ENCODE measurements at places on chromosomes 6 and 20.

- H3K27me3 ChIP-seq = no peaks in the 10 kb centered on the region
- H3K4me1 ChIP-seq = no peaks in the 10 kb centered on the region
- no peak overlapping the region for H3K27ac ChIP-seq
Observed at GRCh38 chr6:35078896-35079295, 62.2 kb downstream of the TCP11 start.

GRCh38 chr6:100160930-100161329 lies 166.9 kb upstream of the MCHR2 start:
- H3K4me3 ChIP-seq = no peak overlapping the region
- H3K27me3 ChIP-seq = no peaks in the 10 kb centered on the region

GRCh38 chr6:25659633-25660368 lies 7.8 kb downstream of the SCGN start:
- no peak overlapping the region for H3K4me3 ChIP-seq
- H3K36me3 ChIP-seq = no peaks in the 10 kb centered on the region
- no peak overlapping the region for H3K27ac ChIP-seq
- no peaks in the 10 kb centered on the region for H3K27me3 ChIP-seq
- no peaks in the 10 kb centered on the region for H3K4me1 ChIP-seq

DNA sequence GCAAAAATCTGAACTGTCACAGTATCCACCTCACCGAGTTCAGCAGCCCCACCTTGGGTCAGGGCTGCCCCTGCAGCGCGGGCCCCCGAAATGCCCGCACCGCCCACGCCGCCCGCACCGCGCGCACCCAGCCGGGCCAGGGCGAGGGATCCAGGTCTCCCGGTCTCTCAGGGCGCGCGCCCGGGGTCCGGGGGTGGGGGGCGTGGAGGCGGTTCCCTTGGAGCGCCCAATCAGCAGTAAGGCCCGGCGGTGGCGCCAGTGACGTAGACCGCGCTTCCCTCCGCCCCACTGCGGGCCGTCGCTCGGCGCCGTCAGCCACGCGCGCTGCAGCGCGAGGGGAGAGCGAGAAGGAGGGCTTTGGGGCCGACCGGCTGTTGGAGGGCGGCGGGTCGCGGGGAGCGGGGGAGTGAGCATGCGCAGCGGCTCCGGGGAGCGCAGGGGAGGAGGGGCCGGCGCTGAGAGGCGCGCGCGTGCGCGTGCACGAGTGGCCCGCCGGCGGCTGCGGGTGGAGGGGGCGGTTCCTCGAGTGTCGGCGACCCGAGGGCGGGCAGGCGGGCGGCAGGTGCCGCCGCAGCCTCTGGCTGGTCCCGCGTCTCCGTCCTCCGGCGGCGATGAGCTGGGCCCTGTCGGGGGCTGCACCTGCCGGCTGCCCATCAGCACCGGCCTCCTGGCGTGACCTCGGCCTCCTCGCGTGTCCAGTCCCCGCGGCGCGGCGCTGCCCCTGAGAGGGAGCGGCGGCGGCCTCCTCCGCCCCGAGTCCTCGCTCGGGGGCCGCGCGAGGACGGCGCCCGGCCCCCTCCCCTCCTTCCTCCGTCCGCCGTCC lies at the start of gene TMEM170B:
TSS of gene TMEM170B (plus strand) at position 521 of the 823 bp plus-strand sequence. CDS start 529 bp downstream, outside the sequence.
- DNase-seq = peak; percentile 95
- H3K27ac ChIP-seq = peak within 1 kb of the TSS; percentile 86
- H3K27me3 ChIP-seq = no peaks in the 10 kb centered on the region
- H3K4me3 ChIP-seq = peak within 1 kb of the TSS; percentile 92
- H3K4me1 ChIP-seq = peaks cover 6% of the 10 kb centered on the region

DNA sequence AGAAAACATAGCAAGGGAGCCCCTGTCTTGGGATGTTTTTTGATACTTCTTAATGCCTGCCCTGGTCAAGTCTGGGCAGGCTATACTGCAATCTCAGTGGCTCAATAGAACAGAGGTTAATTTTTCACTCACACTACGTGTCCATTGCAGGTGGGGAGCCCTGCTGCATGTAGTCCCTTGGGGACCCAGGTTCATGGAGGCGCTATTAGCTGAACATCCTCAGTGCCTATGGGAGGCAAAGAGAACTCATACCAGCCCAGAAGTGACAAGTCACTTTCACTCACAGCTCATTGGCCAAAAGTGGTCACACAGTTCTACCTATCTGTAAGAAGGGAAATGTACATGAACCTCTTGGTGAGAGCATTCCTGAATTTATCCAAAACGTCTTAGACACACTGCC lies 23.2 kb downstream of the CGA start:
- H3K4me3 ChIP-seq = no peak overlapping the region
- DNase-seq = no peak
- H3K27ac ChIP-seq = no peak overlapping the region
- no peaks in the 10 kb centered on the region for H3K27me3 ChIP-seq
- H3K4me1 ChIP-seq = no peaks in the 10 kb centered on the region

- H3K27me3 ChIP-seq = no peaks in the 10 kb centered on the region
- no peaks in the 10 kb centered on the region for H3K4me1 ChIP-seq
- DNase-seq = no peak
Observed at GRCh38 chr20:20143646-20144045, 91.3 kb downstream of the CFAP61 start.

DNA sequence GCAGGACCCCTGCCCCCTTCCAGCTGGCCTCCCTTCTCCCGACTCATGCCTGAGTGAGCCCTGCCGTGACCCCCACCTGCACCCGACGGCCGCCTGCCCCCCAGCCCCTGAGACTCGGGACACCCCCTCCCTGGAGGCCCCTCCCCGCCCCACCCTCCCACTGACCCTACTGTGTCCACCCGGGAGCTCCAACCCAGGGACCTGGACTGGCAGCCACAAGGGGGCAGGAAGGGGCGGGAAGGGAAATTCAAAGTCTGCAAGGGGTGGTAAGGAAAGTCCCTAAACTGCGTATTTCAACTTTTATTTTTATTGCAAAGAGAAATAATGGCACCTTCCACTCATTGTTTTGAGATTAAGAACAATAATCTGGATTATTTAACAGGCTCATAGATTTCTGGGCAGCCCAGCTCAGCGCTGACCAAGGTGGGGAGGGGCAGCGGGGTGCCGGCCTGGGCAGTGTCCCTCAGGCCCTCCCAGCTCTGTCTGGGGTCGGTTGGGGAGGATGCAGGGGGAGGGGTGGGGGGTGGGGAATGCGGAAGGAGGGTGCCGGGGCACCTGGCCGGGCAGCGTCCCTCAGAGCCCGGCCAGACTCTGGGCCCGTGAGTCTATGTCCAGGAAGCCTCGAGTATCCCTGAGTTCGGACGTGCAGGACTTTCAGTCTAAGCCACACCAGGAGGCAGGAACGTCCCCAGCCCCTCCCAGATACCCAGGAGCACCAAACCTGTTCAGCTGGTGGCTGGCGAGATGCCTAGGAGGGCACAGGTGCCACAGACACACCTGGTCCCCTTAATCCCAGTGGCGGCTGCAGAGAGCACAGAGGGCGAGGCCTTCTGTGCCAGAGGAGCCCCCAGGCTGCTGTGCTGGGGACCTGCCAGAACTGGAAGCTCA lies 1.3 kb upstream of the PTK6 start:
- H3K4me3 ChIP-seq = no peak overlapping the region
- H3K27me3 ChIP-seq = no peaks in the 10 kb centered on the region
- no peak for DNase-seq

DNA sequence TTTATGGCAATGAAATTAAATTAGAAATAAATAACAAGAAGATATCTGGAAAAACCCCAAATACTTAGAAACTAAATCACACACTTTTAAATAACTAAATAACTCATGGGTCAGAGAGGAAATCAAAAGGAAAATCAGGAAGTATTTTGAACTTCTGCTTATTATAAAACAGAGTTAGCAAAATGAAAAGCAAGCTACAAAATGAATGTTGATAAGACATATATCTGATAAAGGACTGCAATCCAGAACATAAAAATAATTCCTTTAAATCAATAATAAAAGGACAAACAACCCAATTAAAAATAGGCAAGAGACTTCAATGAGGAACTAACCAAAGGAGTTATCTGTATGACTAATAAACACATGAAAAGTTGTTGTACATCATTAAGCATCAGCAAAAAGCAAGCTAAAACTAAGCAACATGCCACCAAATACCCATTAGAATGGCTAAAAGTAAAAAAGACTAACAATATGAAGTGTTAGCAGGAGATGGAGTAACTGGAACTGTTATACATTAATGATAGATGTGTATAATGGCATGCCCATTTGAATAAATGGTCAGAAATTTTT lies 38.9 kb upstream of the STMND1 start:
- no peaks in the 10 kb centered on the region for H3K4me1 ChIP-seq
- no peaks in the 10 kb centered on the region for H3K27me3 ChIP-seq
- H3K36me3 ChIP-seq = no peaks in the 10 kb centered on the region
- no peak overlapping the region for H3K27ac ChIP-seq
- no peak for DNase-seq

GRCh38 chr6:4603291-4603690 lies 172.9 kb upstream of the CDYL start:
- H3K4me3 ChIP-seq = no peak overlapping the region
- no peaks in the 10 kb centered on the region for H3K27me3 ChIP-seq
- H3K27ac ChIP-seq = no peak overlapping the region
- H3K36me3 ChIP-seq = no peaks in the 10 kb centered on the region

DNA sequence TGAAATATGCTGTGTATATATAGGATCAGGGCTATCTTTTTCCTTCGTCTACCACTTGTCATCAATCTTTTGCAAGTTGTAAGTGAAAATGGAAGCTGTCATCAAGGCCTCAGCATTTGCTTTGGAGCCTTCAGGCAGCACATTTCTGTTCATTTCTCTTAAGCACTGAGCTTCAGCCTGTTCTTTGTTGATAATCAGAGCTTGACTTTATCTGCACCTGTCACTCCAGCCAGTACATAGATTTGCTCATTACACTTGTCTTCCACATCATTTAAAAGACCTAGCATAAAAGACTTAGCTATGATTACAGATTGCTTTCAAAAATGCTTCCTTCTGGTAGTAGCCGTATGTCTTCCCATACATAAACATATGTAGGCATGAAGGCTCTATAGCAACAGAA lies 189.8 kb upstream of the GRIK2 start:
- no peak for DNase-seq
- H3K27me3 ChIP-seq = no peaks in the 10 kb centered on the region
- no peak overlapping the region for H3K4me3 ChIP-seq

DNA sequence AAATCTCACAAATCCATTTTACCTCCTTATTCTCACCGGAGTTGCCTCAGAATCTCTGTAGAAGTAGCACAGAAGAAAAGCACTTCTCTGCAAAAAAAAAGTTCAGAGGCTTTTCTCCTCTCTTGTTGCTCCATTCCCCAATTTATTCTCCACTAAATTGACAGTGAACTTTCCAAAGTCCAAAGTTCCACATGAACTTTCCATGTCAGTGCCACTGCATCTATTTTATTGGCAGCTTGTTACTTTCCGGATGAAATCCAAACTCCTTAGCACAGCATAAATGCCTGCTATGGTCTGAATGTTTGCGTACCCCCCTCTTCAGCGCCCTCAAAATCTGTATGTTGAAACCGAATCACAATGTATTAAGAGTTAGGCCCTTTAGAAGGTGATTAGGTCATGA lies 77.0 kb upstream of the MAP7 start:
- H3K27ac ChIP-seq = no peak overlapping the region
- no peaks in the 10 kb centered on the region for H3K4me1 ChIP-seq
- no peak overlapping the region for H3K4me3 ChIP-seq
- H3K36me3 ChIP-seq = no peaks in the 10 kb centered on the region
- no peak for DNase-seq
- H3K27me3 ChIP-seq = no peaks in the 10 kb centered on the region

DNA sequence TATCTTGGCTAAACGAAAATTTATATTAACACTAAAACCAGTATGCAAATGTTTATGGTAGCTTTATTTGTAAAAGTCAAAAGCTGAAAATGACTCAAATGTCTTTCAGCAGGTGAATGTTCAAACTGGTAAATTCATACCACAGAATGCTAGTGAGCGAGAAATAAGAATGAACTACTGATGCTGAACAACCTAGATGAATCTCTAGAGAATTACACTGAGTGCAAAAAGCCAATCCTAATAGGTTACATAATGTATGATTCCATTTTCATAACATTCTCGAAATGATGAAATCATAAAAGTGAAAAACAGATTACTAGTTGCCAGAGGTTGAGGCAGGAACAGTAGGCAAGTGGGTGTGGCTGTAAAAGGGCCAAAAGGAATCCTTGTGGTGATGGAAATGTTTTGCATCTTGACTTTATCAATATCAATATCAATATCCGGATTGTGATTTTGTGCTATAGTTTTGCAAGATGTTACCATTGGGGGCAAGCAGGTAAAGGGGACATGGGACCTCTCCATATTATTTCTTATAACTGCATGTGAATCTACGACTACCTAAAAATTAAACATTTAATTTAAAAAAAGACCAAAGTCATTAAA lies 26.1 kb downstream of the ZNF311 start:
- H3K27ac ChIP-seq = no peak overlapping the region
- no peaks in the 10 kb centered on the region for H3K4me1 ChIP-seq
- H3K4me3 ChIP-seq = no peak overlapping the region
- H3K27me3 ChIP-seq = no peaks in the 10 kb centered on the region
- DNase-seq = no peak

- H3K4me3 ChIP-seq = no peak overlapping the region
- H3K27me3 ChIP-seq = no peaks in the 10 kb centered on the region
- no peak overlapping the region for H3K27ac ChIP-seq
- no peaks in the 10 kb centered on the region for H3K36me3 ChIP-seq
Observed at GRCh38 chr6:160253292-160253691, 5.3 kb downstream of the SLC22A2 start.

DNA sequence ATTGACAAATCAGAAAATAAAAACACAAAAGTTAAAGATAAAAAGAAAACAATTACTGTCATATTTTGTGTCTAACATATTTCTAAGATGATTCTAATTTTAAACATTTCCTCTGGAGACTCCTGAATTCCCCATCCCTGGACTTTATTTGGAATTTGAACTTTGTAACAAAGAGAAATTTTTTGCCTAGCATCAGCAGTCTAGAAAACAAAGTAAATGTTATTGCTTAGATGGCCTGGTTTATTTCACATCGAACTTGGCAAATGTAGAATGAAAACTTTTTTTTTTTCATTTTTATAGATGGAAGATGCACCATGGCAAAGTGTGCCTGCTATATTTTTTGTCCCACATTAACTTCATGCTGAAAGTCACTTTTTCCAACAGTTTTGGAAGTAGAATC lies 159.1 kb downstream of the TBX18 start:
- no peaks in the 10 kb centered on the region for H3K4me1 ChIP-seq
- no peaks in the 10 kb centered on the region for H3K36me3 ChIP-seq
- H3K27me3 ChIP-seq = no peaks in the 10 kb centered on the region
- DNase-seq = no peak
- H3K27ac ChIP-seq = no peak overlapping the region

DNA sequence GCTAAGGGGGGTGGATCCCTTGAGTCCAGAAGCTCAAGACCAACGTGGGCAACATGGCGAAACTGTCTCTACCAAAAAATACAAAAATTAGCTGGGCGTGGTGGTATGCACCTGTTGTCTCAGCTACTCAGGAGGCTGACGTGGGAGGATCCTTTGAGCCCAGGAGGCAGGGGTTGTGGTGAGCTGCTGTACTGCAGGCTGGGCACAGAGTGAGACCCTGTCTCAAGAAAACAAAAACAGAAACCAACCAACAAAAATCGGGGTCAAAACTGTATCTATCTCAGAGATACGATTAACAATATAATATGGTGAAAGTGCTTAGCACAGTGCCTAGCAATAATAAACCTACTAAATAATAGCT lies 20.7 kb upstream of the BCAS1 start:
- H3K36me3 ChIP-seq = no peaks in the 10 kb centered on the region
- H3K4me3 ChIP-seq = no peak overlapping the region
- H3K4me1 ChIP-seq = no peaks in the 10 kb centered on the region
- H3K27ac ChIP-seq = no peak overlapping the region
- DNase-seq = no peak

Measured in testis (tissue), 5 donors.